D721Med (cell line): ENCODE measurements at places on chromosomes 12 and 14.

- no peak for DNase-seq
Observed at GRCh38 chr12:131901431-131902331, 7.3 kb downstream of the ULK1 start.

DNA sequence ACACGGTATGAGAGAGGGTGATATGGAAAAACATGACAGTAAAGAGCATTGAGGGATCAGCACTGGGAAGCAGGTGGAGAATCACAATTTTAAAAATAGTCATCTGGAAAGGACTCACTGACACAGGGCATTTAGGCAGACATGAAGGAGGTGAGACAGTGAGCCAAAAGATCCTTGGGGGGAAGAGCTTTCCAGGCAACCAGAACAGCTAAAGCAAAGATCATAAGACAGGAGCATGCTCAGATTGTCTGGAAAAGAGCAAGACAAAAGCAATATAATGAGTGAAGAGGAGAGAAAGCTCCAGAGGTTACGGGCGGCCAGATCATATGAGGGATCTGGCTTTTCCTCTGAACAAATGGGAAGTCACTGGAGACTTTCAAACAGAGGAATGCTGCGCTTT lies 63.9 kb downstream of the DENND5B start:
- DNase-seq, result no peak

GRCh38 chr12:108518101-108518715 lies 3.1 kb downstream of the FICD start:
- no peak for DNase-seq

DNA sequence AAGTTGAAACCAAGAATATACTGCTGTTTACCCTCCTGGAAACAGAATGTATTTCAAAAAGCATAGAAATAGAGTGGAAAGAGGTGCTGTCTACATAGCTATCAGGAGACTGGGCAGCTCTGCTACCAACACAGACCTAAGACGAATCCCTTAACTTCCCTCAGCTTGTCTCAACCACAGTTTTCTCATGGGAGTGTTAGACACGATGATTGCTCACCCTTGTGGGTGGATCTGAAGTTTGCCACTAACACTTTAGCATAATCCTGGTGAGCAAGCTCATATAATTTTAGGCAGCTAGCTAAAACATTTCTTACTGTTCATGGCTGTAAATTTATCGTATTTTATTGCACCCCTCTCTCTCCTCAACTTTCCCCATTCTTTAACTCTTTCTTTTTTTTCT lies 38.5 kb downstream of the C12orf75 start:
- DNase-seq, result no peak

DNA sequence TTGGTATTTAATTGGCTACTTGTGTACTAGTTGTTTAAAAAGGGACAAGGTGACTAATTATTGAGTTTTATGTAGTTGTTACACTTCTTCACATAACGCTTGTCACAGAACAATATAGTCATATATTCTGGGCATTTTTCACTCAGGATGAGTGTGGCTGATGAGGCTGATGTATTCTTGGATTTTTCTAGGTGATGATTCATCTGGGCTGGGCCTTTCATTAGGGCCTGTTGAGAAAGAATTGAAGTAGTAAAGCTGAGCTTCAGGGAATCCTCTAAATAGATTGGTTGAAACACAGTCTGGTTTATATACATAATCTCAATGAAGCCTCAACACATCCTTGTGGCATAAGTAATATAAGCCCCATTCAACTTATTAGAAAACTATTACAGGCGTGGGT lies 445.7 kb downstream of the DAD1 start:
- DNase-seq, result no peak
